Upper lobe of right lung (tissue), 1 donor: ENCODE measurements at places on chromosomes 7 and 10. TPM values are rescaled to one million over a fixed set of nuclear protein-coding genes. Genes with fewer than 3 reads are reported as not detected.

GRCh38 chr7:71498381-71498780, 366.4 kb downstream of the GALNT17 start:
- no peak overlapping the region for H3K4me3 ChIP-seq
- no peaks in the 10 kb centered on the region for H3K36me3 ChIP-seq
- peaks cover 4% of the 10 kb centered on the region for H3K4me1 ChIP-seq
- no peak for DNase-seq
- no peaks in the 10 kb centered on the region for H3K27me3 ChIP-seq
- H3K27ac ChIP-seq, result no peak overlapping the region

The CPN1 gene
- not detected for total RNA-seq

The PARD3 gene
- 38.5 TPM for total RNA-seq

DNA sequence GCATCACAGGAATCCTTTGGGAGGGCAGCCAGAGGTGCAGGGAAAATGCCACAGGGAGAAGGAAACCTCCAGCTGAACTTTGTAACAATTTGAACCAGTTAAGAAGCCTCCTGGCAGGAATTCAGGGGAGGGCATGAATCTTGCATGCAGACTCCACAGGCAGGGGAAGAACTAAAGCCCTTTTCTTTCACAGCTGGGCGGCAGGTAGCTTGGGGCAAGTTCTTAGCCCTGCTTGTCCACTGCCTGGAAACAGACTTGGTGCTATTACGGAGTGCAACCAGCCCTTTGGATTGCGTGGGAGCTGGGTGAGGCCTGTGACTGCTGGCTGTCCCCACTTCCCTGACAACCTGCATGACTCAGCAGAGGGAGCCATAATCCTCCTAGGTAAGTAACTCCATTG, 51.7 kb upstream of the ADAM12 start:
- peaks cover 5% of the 10 kb centered on the region for H3K27me3 ChIP-seq
- no peaks in the 10 kb centered on the region for H3K4me1 ChIP-seq
- no peak for DNase-seq
- no peak overlapping the region for H3K27ac ChIP-seq
- no peak overlapping the region for H3K4me3 ChIP-seq

DNA sequence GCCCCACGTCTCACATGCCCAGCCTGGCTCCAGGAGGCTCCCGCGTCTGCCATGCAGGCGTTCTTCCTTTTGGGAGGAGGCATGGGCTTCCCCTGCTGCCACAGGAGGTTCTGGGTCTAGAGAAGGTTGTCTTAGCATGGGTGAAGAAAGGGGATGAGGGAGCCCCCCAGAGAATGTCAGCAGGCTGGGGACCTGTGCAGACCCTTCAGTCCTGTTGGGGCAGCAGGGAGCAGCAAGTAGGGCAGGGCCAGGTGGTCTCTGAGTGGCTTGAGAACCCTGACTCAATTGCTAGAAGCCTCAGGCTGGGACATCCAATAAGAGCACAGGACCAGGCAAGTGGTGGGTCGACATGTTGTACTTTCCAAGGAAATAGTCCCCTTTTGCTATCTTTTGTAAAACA, 34.4 kb upstream of the ADCYAP1R1 start:
- no peaks in the 10 kb centered on the region for H3K27me3 ChIP-seq
- H3K4me1 ChIP-seq, result no peaks in the 10 kb centered on the region
- no peaks in the 10 kb centered on the region for H3K36me3 ChIP-seq
- no peak overlapping the region for H3K4me3 ChIP-seq

DNA sequence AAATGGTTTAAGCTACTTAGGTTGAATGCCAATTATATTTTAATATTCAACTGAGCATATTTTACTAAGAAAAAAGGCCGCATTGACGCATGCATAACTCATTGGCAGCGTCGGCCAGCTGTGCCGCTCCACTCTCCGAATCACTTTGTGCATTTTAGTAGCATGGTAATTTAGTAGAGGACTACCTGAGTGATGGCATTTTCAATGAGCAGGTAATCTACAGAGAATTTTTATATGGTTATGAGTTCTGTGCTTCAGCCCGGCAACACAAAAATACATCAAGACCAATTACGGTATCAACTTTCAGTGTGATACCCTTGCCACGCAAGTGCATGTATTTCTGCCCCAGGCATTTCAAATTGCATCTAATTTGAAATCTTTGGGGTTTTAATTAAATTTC, 247.2 kb downstream of the EBF3 start:
- no peak overlapping the region for H3K27ac ChIP-seq
- H3K4me3 ChIP-seq, result no peak overlapping the region
- no peaks in the 10 kb centered on the region for H3K4me1 ChIP-seq
- no peaks in the 10 kb centered on the region for H3K27me3 ChIP-seq

DNA sequence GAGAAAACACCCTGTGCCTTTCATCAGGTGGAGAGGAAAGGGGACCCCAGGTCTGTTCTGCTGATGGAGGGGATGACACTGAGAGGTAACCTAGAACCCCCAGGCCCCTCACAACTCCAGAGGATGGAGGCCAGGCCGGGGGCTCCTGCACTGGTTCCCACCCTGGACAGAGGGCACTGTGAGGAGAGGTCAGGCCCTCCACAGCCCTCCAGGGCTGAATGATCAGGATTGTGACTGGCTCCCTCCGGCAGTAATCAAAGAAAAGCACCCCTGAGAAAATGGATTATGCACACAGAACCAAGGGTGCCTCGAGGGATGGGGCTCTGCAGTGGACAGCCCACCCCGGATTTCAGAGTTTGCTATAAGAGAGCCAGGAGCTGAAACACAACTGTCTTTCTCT, 502.8 kb downstream of the TCERG1L start:
- no peaks in the 10 kb centered on the region for H3K4me1 ChIP-seq
- H3K36me3 ChIP-seq, result no peaks in the 10 kb centered on the region
- H3K27ac ChIP-seq, result no peak overlapping the region
- no peak for DNase-seq

The TSPAN14 gene
- total RNA-seq, result 157 TPM

GRCh38 chr10:123994417-123995081, 98.8 kb downstream of the CHST15 start:
- DNase-seq, result peak; percentile 93
- H3K36me3 ChIP-seq, result no peaks in the 10 kb centered on the region
- peak overlapping the region; percentile 6 for H3K4me3 ChIP-seq
- H3K4me1 ChIP-seq, result peaks cover 28% of the 10 kb centered on the region
- H3K27ac ChIP-seq, result no peak overlapping the region
- H3K27me3 ChIP-seq, result peaks cover 44% of the 10 kb centered on the region

The RNF133 gene
- 1.2 TPM for total RNA-seq

The OPALIN gene
- not detected for total RNA-seq

DNA sequence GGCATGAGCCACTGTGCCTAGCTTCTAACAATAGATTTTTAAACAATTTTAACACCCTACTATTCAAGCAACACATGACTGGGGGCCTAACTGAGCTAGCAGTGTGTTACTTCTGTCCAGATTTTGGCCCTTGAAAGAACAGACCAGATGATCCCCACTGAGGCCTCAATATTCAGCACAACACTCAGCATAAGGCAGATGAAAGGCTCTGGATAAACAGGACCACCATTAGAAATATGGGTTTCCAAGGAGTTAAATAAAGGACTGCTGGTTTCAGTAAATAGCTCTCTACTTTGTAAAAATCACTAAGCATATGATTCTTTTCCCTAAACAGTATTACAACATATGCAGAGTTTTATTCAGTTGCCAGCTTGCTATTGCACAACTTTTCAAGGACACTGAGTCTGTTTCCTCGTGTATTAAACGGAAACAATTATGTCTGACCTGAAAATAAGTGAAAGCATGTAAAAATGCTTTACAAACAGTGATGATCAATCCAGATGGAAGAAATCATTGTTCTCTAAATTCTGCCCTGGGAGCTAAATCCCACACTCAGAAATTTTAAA, 23.8 kb upstream of the FZD1 start:
- DNase-seq, result no peak
- H3K4me3 ChIP-seq, result no peak overlapping the region
- peaks cover 20% of the 10 kb centered on the region for H3K4me1 ChIP-seq
- H3K27me3 ChIP-seq, result no peaks in the 10 kb centered on the region

DNA sequence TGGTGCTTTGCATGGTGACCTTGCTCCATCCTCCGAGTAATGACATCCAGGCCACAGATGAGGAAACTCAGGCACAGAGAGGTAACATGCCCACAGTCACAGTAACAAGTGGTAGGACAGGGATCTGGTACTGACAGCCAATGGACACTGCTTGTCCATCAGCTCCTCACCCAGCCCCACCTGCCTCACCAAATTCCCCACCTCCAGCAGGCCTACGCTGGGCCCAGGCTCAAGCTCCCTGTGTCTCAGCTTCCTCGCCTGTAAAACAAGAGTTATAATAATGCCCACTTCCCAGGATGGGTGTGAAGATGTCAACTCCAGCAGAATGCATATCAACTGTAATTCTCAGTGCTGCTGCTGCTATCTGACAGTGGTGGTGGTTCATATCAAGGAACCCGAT, 123.8 kb downstream of the GRID1 start:
- no peaks in the 10 kb centered on the region for H3K4me1 ChIP-seq
- H3K4me3 ChIP-seq, result no peak overlapping the region
- no peaks in the 10 kb centered on the region for H3K27me3 ChIP-seq
- no peak overlapping the region for H3K27ac ChIP-seq
- no peaks in the 10 kb centered on the region for H3K36me3 ChIP-seq
- no peak for DNase-seq

GRCh38 chr7:6423942-6424701, 23.6 kb downstream of the DAGLB start:
- no peaks in the 10 kb centered on the region for H3K27me3 ChIP-seq
- H3K27ac ChIP-seq, result peak overlapping the region; percentile 63
- H3K4me3 ChIP-seq, result no peak overlapping the region
- peak; percentile 74 for DNase-seq
- no peaks in the 10 kb centered on the region for H3K4me1 ChIP-seq
- peaks cover 74% of the 10 kb centered on the region for H3K36me3 ChIP-seq

DNA sequence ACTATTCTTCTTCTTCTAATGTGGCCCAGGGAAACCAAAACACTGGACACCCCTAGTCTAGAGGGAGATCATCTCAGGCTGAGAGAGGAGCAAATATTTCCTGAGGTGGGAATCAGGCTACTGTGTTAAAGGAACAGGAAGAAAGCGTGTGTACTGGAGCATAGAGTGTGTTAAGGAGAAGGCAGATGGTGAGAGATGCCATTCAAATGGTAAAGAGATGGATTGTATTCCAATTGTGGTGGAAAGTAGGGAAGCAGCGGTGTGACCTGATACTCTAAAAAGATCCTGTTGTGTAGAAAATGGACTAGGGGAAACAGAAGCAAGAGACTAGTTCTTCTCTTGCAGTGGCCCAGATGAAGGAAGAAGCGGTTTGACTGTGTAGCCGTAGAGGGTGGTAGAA, 31.2 kb downstream of the RAB18 start:
- H3K36me3 ChIP-seq, result peaks cover 53% of the 10 kb centered on the region
- DNase-seq, result no peak
- no peaks in the 10 kb centered on the region for H3K4me1 ChIP-seq

DNA sequence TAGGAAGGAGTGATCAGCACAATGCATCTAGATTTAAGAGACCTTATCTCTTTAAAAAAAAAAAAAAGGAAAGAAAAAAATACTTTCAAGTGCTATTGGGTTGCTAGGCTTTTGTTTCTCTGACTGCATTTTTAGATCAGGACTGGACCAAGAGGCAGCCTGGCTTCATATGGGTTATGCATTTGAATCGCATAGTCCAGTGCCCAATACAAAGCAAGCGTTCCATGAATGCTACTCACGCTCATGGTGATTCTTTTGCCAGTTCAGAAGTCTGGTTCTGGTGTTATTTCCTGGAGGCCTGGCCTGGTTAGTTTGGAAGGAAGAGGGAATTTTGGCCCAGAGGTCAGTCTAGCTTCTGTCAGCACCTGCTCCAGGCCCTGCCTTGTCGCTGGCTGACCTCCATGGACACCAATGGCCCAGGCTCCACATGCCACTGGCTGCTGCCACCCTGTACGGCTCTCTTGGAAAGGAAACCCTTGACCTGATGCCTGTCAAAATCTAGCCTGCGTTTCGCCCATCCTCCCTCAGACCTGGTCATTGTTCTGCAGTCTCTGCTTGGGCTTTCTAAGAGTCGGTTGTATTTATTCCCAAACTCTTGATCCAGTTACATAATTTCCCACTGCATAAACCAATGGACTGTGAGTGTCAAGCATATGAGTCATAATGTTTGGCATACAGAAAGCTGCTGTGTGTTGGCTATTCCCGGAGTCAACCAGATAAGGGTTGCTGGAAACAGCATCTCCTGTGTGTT, 74.3 kb upstream of the MKX start:
- no peaks in the 10 kb centered on the region for H3K36me3 ChIP-seq
- H3K27ac ChIP-seq, result no peak overlapping the region
- no peak overlapping the region for H3K4me3 ChIP-seq
- H3K4me1 ChIP-seq, result no peaks in the 10 kb centered on the region
- DNase-seq, result no peak
- H3K27me3 ChIP-seq, result no peaks in the 10 kb centered on the region

The MMD2 gene
- not detected for total RNA-seq

GRCh38 chr7:81618396-81619014, 151.3 kb downstream of the HGF start:
- H3K4me3 ChIP-seq, result no peak overlapping the region
- no peaks in the 10 kb centered on the region for H3K27me3 ChIP-seq
- no peaks in the 10 kb centered on the region for H3K4me1 ChIP-seq
- DNase-seq, result no peak
- H3K27ac ChIP-seq, result no peak overlapping the region

The SPDYE5 gene
- total RNA-seq, result not detected

- no peak for DNase-seq
- H3K4me1 ChIP-seq, result no peaks in the 10 kb centered on the region
- no peaks in the 10 kb centered on the region for H3K36me3 ChIP-seq
- no peaks in the 10 kb centered on the region for H3K27me3 ChIP-seq
- H3K4me3 ChIP-seq, result no peak overlapping the region
- H3K27ac ChIP-seq, result no peak overlapping the region
These were observed 93.7 kb downstream of the CFAP58 start for GRCh38 chr10:104447331-104447730.

The AOC1 gene
- total RNA-seq, result 0.64 TPM

The XPNPEP1 gene
- 45.2 TPM for total RNA-seq

DNA sequence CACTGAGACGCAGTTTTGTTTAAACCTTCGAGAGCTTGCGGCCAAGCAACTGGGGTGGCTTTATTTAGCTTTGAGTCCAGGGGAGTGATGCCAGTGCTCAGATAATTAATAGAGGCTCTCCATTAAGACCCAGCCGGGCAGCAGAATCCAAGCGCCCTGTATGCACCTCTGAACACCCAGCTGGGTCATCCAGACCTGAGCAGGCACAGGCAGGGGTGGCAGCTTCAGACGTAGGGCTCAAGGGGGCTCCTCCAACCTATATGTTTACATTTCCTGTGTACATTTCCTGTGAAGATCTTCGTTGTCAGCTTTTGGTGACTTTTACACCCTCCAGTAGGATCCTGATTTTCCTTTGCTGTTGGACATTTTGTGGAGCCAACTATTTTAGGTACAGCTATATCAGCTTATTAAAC, 719.5 kb downstream of the LRMDA start:
- no peak for DNase-seq
- H3K27me3 ChIP-seq, result no peaks in the 10 kb centered on the region
- peak overlapping the region; percentile 71 for H3K27ac ChIP-seq
- H3K4me1 ChIP-seq, result no peaks in the 10 kb centered on the region
- no peaks in the 10 kb centered on the region for H3K36me3 ChIP-seq
- H3K4me3 ChIP-seq, result no peak overlapping the region

The DGKI gene
- 0.67 TPM for total RNA-seq
